NCI-H2081 (cell line): ENCODE measurements at places on chromosomes 5 and 9.

DNA sequence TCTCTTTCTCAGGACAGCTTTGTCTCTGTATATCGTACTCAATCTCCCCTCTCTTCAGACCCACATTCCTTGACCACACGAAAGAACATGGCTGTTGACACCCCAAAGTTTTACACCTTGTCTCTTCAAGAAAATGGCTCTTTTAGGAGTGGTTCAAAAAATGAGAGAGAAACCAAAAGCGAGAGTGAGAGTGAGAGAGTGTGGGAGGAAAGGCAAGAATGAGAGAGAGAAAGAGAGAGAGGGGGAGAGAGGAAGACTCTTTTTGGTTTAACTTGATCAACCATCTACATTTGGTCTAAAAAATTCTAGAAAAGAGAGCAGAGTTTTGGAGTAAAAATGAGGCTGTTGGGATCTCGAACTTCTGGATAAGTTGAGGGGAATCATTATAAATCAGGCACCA is 581.8 kb upstream of the WWC1 start:
- DNase-seq: no peak

GRCh38 chr5:97838214-97838613 is 655.2 kb upstream of the RIOK2 start:
- no peak for DNase-seq

DNA sequence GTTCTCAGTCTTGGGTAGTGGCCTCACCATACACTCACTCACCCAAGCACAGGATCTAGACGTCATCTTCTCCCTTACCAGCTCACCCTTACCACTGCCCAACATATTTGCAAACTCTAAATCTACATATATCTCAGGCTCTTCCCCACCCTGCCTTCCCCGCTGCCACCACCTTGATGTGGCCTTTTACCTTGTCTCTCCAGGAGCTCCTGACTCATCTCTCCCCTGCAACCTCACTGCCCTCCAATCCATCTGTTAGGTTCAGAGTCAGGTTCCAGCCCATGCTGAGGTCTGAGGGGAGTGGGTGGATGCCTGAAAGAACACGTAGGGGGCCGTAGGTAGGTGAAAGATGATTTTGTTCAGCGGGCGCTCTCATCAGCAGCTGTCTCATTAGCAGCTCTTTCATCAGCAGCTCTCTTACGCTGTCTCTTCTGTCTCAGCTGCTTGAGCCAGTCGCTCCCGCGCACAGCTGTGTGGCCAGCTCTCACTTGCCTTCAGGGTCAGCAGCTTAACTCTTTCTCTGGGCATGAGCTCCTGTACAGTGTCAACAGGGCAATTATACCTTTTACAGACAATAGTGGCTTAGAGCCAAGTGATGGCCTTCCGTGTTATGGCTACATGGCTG is 23.1 kb upstream of the CKMT2 start:
- no peak for DNase-seq

DNA sequence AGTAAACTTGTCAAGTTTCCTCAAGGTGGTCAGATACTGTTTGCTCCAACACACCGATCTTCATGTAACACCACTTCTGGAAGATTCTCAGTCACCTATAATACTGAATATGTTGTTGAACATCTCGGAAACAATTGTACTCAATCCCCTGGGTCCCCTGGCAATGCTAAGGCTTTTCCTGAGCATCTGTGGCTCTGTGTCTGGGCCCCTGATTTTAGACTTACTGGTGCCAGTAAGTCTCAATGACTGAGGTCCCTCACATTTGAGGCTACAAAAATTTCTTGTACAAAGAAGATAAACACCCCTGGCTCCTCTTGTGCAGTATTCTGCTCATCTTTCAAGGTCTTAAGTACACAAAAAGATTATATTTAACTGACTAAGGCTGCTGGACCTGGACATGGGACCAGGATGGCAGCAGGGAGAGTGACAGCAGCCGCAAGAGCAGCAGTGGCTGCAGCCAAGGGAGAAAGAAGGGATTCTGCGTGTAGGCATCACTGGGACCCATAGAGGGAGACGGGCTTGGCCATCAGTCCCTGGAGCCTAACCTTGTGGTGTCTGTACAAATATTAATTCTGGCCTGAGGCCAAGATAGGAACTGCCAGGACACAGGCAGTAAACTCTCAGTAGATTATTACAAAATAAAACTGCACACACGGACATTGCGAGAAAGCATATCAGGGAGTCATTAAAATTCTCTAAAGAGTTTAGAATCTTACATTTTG is 49.0 kb upstream of the TNPO1 start:
- peak; percentile 8 for DNase-seq

GRCh38 chr9:138006576-138007233 is 129.1 kb downstream of the CACNA1B start:
- DNase-seq: no peak

GRCh38 chr5:80712919-80713318 is 58.1 kb upstream of the DHFR start:
- no peak for DNase-seq

GRCh38 chr5:136249678-136250266 is 56.8 kb upstream of the SMIM32 start:
- peak; percentile 27 for DNase-seq

- DNase-seq: peak; percentile 56
Observed at GRCh38 chr5:146541958-146542849, 26.2 kb upstream of the GPR151 start.

DNA sequence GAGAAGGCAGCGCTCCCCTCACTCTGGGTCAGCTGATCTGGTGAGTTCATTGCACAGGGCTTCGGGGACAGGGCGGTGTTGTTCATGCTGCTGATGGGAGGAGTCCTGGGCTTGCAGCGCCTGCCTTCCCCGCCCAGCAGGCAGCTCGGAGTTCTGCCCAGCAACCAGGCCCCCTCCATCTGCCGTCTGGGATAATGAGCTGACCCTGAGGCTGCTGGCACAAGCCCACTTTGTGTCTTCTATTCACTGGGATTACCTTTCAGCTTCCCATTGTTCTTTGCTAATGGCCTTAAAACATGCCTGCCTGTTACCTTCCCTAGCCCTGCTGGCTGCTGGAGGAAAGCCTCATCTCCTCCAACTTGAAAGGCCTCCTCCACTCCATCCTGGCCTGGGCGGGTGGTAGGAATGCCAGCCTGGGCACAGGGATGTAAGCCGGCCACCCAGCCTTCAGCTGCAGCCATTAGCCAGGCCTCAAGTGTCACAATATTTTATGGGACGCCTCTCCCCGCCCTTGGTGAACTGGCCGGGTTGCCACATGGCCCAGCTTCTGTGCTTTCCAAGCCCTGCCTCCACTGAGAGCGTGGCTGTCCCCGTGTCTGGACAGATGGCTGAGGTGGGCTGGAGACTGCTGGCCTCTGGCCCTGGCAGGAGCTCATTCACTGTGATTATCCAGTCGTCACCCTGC is 70.4 kb downstream of the GADD45G start:
- DNase-seq: peak; percentile 95

- peak; percentile 33 for DNase-seq
Observed at GRCh38 chr5:5025774-5026408, 114.2 kb upstream of the ADAMTS16 start.

DNA sequence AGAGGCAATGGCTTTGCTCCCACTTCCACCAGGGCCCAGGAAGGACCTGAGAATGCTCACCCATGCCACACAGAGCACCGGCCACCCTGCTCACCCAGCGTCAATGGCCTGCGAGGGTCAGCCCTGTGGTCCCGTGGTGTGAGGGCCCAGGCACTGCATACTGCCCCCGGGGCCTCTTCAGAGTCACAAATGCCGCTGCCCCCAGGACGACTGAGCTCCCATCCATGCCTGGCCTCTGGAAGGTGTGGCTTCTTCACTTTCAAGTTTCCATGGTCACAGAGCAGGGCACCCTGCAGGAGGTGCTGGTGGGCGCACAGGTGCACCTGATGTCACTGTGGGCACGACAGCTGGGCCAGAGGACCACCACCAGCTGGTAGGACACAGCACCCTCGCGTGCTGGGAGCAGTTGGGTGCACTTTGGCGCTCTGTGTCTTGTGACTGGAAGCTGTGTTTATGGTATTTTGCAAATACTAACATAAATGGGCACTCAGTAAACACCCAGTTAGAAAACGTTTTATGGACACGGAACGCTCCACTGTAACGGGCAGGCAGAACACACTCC is 12.5 kb upstream of the ZDHHC11 start:
- DNase-seq: no peak

DNA sequence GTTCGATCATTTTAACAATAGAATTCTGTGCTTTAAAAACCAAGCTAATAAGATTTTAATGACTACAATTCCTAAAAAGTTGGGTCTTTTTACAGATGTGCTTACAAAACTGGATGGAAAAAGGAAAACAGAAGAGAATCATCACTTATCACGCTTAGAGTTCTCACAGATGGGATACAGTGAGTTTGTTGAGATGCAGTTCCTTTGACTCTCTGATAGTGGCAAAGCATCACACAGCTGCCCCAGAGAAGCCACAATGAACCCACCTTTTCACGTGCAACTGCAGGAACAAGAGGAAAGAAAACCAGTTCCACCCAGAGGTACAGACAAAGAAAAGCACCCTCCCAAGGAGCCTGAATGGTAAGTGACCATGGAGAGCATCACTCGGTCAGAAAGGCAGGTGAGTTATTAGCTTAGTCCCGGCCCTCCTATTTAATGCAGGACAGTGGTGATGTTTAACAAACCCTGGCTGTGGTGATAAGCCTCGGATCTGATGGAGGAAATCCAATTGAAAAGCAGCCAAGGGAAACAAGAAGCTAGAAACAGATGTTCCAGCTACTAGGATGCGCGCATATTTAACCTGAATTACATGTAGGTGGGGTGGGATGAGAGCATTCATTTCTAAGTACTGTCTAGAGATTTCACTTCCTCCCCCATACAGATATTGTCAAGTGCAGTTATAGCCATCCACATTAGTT is 167.7 kb downstream of the TARS1 start:
- DNase-seq: no peak

GRCh38 chr9:86122311-86122710 is 23.0 kb upstream of the GOLM1 start:
- DNase-seq: peak; percentile 57

GRCh38 chr9:4738866-4739586 is 2.0 kb downstream of the AK3 start:
- DNase-seq: no peak

DNA sequence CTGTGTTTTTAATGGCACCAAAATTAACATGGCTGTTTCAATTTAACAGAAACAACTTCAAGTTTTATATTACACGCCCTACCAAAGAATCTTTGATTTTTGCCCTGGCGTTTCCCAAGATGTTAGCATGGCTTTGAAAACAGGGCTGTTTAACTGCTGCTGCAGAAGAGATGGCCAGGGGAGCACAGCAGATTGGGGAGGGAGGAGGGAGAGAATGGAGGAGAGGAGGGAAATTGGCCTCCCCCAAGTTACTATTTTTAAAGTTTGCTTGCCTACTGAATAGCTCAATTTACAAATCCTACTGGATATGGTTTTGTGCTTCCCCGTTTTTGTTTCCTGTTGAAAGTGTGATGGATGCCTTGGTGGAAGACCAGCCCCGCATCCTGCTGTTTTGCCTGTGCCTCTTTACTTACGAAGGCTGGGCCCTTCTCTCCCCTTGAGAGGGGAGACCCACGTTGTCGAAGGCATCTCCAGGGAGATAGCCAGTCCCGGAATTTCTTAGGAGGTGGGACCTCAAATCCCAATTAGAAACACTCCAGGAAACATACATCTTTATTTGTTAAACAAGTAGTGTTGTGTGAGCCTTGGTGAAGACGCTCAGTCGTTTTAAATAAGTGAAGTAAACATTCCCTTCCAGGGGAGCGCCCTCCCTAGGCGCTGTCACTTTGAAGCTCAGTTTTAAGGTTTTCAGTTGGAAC is 98.6 kb downstream of the AOPEP start:
- peak; percentile 56 for DNase-seq

DNA sequence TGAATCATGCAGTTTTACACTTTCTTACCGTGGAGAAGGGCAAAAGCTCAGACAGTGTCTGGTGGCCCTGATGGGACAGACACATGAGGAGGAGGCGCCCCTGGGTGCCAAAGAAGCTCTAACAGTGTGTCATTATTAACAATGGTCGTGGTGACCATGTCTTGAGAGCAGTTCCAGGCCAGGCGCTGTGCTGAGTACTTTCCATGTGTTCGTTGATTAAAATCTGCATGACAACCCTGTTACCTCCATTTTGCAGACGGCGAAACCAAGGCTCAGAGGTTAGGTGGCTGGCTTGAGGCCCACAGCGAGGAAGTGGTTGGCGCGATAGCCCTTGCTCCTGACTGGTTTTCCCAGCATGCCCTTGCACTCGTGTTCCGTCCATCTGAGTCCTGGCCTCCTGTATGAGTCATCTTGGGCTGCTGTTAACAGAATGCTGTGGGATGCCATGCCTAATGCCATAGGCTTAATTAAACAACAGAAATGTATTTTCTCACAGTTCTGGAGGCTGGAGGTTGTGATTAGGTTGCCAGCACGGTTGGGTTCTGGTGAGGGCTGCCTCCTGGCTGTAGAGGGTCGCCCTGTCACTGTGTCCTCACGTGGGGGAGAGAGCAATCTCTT is 92.0 kb downstream of the AMBP start:
- no peak for DNase-seq

GRCh38 chr5:53479590-53480415 is 626 bp upstream of the FST start:
- no peak for DNase-seq

- DNase-seq: no peak
Observed at GRCh38 chr9:121819428-121820231, 168.2 kb downstream of the DAB2IP start.

DNA sequence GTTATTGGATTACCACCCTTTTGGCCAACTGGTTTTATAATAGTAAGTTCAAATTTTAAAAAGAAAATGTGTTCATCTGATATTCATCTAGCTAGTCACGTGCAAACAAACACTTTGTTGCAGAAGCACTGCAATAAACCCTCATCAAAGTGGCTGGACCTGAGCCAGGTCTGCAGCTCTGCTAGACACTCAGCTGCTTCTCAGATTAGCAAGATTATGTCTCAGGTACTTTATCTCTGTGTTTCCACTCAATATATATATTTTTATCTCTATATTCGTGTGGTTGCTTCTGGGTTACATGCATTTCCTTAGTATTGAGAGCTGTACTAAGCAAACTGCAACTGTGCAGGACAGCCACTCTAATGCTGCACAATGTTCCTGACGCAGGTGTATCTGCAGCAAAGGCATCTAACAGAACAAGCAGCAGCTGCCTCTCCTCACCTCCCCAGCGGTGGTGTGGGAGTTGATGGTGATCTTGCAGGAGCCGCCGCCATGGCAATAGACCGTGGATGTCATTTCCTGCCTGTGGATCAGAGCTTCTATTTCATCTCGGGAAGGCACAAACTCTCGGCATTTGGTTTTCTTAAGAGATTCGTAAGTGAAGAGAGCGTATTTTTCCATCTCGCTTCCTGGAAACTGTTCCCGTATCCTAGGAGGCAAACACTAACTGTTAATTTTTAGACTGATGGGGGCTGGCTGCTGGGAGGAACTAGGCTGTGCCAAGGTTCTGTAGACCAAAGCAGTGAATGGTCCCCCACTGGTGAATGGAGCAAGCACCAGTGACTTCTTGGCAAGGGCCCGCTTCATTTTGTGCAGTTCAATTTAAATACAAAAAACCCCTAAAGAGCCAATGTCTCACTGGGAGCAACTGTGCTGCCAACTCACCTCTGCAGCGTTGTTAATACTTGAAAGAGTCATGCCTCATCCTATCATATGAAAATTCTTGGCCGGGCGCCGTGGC is 56.7 kb upstream of the RETREG1 start:
- DNase-seq: peak; percentile 71
